Muscle of leg (tissue), 16 donors: ENCODE measurements at places on chromosomes 5 and 9. TPM values are rescaled to one million over a fixed set of nuclear protein-coding genes. Genes with fewer than 3 reads are reported as not detected.

Gene FYB1
- 1.9 TPM for total RNA-seq

Gene GHR
- total RNA-seq, result 15.2 TPM

Gene ADCY2
- 17.5 TPM for total RNA-seq

Gene PCDHB4
- total RNA-seq, result 1.8 TPM

Gene PCDHGB3
- total RNA-seq, result 1.7 TPM

Gene ADAM19
- total RNA-seq, result 11.0 TPM
